ENCODE measurements at places on chromosomes 6 and 20.

GRCh38 chr6:7684843-7685242 lies 41.1 kb upstream of the BMP6 start:
- H3K4me3 ChIP-seq = no peak overlapping the region
- no peaks in the 10 kb centered on the region for H3K36me3 ChIP-seq
- no peak overlapping the region for H3K27ac ChIP-seq
- DNase-seq = no peak
- peaks cover 16% of the 10 kb centered on the region for H3K27me3 ChIP-seq

- no peaks in the 10 kb centered on the region for H3K27me3 ChIP-seq
- no peaks in the 10 kb centered on the region for H3K4me1 ChIP-seq
- no peak overlapping the region for H3K4me3 ChIP-seq
- no peak overlapping the region for H3K27ac ChIP-seq
- H3K36me3 ChIP-seq = no peaks in the 10 kb centered on the region
- DNase-seq = no peak
Measured at GRCh38 chr6:87806099-87806498, 104.1 kb upstream of the AKIRIN2 start.

DNA sequence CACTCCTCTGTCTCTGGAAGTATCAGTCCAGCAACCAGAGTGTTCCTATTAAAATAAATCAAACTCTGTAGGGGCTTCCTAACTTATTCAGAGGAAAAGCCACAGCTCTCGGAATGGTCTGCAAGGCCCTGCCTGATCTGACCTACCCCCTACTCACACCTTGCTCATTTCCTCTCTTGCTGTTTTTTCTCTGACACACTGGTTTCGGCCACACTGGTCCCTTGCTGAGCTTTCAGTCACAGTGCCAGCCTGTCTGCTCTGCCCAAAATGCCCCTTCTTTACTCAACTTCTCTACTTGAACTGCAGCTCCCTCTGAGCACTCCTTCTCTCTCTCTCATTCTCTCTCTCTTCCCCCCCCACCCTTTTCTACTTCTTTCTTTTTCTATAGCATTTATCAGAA lies 430.2 kb downstream of the UTRN start:
- no peaks in the 10 kb centered on the region for H3K27me3 ChIP-seq
- no peaks in the 10 kb centered on the region for H3K4me1 ChIP-seq
- DNase-seq = no peak
- H3K27ac ChIP-seq = no peak overlapping the region
- H3K4me3 ChIP-seq = no peak overlapping the region

- H3K4me3 ChIP-seq = no peak overlapping the region
- no peak overlapping the region for H3K27ac ChIP-seq
- DNase-seq = no peak
Measured at GRCh38 chr20:37220731-37221130, 40.9 kb downstream of the GHRH start.

DNA sequence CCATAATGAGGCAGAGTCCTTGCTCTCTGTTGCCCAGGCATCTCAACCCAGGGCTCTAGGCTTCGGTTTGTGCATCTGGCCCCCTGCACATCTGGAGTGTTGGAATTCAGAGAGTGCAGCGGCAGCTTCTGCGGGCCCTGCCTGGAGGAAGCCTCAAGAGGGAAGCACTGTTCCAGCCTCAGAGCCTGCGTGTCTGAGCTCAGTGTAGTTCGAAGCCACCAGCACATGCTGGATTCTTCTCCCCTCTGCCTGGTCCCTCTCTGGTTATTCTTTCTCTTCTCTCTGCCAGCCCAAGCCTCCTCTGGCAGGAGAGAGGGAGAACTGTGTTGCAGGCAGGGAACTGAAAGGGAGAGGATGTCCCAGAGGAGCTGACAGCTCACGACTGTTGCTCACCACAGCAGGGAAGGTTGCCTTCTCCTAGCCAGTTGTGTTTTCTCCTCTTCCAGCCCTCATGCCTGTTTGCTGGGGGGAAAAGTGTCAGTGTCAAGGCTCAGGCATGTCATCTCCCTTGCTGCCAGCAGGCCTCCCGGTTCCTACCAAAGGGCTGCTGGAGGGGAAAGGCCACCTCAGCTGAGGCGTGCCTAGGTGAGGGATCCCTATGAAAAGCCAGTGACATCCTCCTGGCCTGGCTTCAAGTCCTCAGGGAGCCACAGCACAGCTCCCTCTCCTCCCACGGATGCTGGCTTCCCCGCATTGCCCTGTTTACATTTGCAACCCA lies 126.0 kb upstream of the LRFN2 start:
- no peaks in the 10 kb centered on the region for H3K27me3 ChIP-seq
- no peak overlapping the region for H3K4me3 ChIP-seq
- DNase-seq = no peak
- peaks cover 3% of the 10 kb centered on the region for H3K4me1 ChIP-seq
- no peak overlapping the region for H3K27ac ChIP-seq
- H3K36me3 ChIP-seq = no peaks in the 10 kb centered on the region
